ENCODE measurements at places on chromosomes 6 and 20. TPM values are rescaled to one million over a fixed set of nuclear protein-coding genes. Genes with fewer than 3 reads are reported as not detected.
A peak's percentile ranks its signal among the peaks of the same experiment; 100 is the strongest.

DNA sequence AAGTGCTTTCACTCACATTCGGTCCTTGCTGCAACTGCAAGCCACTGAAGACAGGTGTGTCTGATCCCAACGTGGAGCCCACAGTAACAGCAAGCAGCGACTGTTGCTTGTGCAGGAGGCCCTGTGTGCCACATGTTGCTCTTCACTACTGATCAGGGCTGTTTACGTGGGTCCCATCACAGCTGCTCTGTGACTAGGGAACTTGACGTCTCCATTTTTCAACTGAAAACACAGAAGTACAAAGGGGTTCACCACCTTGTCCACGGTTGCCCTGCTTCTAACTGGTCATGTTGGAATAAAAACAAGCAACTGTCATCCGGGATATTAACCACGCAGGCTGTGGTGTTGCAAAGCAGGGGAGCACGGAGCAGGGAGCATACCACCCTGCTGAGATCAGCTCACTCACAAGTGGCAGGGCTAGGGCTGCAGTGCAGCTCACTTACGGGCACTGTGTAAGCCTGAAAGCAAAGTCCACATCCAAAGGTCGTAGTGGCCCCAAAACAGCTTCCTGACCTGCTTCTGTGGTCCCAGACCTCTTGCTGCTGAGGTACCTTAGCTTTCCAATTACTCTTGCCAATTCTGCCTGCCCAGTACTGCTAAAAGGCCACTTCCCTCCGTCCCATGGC lies 105.8 kb upstream of the DUSP22 start:
- H3K27ac ChIP-seq, result no peak overlapping the region
- DNase-seq, result peak; percentile 46
- H3K27me3 ChIP-seq, result no peaks in the 10 kb centered on the region
- H3K4me3 ChIP-seq, result no peak overlapping the region
- H3K4me1 ChIP-seq, result no peaks in the 10 kb centered on the region
- H3K36me3 ChIP-seq, result no peaks in the 10 kb centered on the region

- H3K4me3 ChIP-seq, result no peak overlapping the region
- H3K36me3 ChIP-seq, result peaks cover 31% of the 10 kb centered on the region
- peaks cover 56% of the 10 kb centered on the region for H3K4me1 ChIP-seq
- no peak overlapping the region for H3K27ac ChIP-seq
- no peaks in the 10 kb centered on the region for H3K27me3 ChIP-seq
Measured at GRCh38 chr20:62815066-62815991, 1.5 kb upstream of the COL9A3 start.

DNA sequence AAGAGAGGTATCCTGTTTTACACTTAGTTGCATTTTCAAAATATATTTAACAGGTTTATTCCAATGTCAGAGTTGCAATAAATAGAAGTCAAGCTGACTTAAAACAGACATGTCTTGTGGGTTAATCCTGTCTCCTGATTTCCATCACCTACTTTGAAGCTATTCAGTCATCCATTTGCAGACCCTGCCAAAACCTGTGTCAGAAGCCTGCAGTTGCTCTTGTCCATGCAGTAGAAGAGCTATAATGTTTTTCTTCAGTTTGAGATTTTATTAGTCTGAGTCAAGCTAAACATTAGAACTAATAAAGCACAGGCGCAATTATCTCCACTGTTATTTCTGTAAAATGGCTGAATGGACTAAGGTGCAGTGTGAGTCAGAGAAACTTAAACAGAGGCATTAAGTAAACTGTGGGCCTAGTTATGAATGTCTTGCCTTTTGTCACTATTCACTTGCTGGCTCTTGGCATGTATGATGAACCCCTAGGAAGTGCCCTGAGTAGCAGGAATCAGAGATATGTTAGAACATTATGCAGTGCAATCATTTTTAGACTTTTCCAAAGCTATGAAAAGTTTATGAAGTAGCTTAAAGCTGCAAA lies 11.0 kb upstream of the HDGFL1 start:
- no peaks in the 10 kb centered on the region for H3K36me3 ChIP-seq
- no peak for DNase-seq
- no peaks in the 10 kb centered on the region for H3K27me3 ChIP-seq
- H3K27ac ChIP-seq, result no peak overlapping the region

OR2J3 gene
- total RNA-seq, result not detected

TRIM10 gene
- not detected for total RNA-seq

- H3K4me3 ChIP-seq, result no peak overlapping the region
- no peaks in the 10 kb centered on the region for H3K27me3 ChIP-seq
- H3K27ac ChIP-seq, result no peak overlapping the region
- no peaks in the 10 kb centered on the region for H3K4me1 ChIP-seq
Measured at GRCh38 chr20:24950836-24951525, 1.9 kb downstream of the CST7 start.

- H3K36me3 ChIP-seq, result no peaks in the 10 kb centered on the region
- no peak overlapping the region for H3K4me3 ChIP-seq
- no peak overlapping the region for H3K27ac ChIP-seq
- H3K27me3 ChIP-seq, result no peaks in the 10 kb centered on the region
- no peaks in the 10 kb centered on the region for H3K4me1 ChIP-seq
- DNase-seq, result no peak
Measured at GRCh38 chr6:107275330-107275865, 160.1 kb upstream of the BEND3 start.

NRN1 gene
- 7.5 TPM for total RNA-seq

- no peak overlapping the region for H3K27ac ChIP-seq
- no peak for DNase-seq
- H3K4me3 ChIP-seq, result no peak overlapping the region
Measured at GRCh38 chr6:39947611-39948068, 13.4 kb upstream of the MOCS1 start.

DNA sequence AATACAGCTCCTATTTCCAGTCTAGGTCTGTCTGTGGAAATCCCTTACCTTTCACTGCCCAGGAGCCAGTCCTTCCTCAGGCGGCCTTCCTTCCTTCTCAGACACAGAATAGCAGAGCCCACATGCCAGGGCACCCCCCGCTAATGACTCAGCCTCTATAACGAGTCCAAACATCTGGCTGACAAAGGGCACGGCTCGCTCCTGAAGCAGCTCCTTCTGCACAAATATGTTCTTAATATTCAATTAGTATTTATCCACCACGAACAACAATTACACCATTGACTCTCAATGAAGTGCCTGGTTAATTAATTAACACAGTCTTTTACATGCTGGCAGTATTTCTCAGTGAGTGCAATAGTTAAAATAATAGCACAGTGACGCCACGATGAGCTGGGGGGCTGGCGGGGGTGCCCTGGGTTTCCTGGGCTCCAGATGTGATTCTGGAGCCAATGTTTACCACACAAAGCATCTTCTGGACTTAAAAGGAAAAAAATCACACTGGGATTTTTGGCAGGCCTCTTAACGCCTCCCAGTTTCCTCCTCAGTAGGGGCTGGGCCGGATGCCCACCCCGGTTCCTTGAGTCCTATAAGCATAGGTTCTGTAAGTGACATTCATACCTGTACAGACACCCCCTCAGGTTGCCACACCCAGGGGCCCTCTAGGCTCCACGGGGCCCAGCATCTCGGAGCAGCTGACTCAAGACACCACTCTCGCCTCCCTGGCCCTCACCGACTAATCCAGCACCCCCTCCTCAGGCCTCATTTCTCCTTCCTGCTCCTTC lies 158.6 kb upstream of the MLN start:
- H3K36me3 ChIP-seq, result no peaks in the 10 kb centered on the region
- DNase-seq, result no peak
- no peak overlapping the region for H3K4me3 ChIP-seq
- H3K4me1 ChIP-seq, result no peaks in the 10 kb centered on the region
- H3K27ac ChIP-seq, result no peak overlapping the region

RWDD2A gene
- 4.0 TPM for total RNA-seq

WFDC5 gene
- not detected for total RNA-seq

GRCh38 chr6:109455437-109456110 lies at the start of gene MICAL1:
Gene MICAL1, minus strand, starts transcription at chr6:109455772. Its CDS starts 1,576 bp downstream, at chr6:109454196.
- no peak for DNase-seq
- peak within 1 kb of the TSS; percentile 77 for H3K27ac ChIP-seq
- peaks cover 32% of the 10 kb centered on the region for H3K4me1 ChIP-seq
- H3K36me3 ChIP-seq, result no peaks in the 10 kb centered on the region
- no peaks in the 10 kb centered on the region for H3K27me3 ChIP-seq
- H3K4me3 ChIP-seq, result peak within 1 kb of the TSS; percentile 82

NEDD9 gene
- total RNA-seq, result 47.3 TPM

- no peak overlapping the region for H3K27ac ChIP-seq
- H3K36me3 ChIP-seq, result no peaks in the 10 kb centered on the region
- no peaks in the 10 kb centered on the region for H3K4me1 ChIP-seq
Measured at GRCh38 chr6:127180426-127180825, 62.0 kb downstream of the RSPO3 start.

RIPOR2 gene
- total RNA-seq, result 7.3 TPM

DNA sequence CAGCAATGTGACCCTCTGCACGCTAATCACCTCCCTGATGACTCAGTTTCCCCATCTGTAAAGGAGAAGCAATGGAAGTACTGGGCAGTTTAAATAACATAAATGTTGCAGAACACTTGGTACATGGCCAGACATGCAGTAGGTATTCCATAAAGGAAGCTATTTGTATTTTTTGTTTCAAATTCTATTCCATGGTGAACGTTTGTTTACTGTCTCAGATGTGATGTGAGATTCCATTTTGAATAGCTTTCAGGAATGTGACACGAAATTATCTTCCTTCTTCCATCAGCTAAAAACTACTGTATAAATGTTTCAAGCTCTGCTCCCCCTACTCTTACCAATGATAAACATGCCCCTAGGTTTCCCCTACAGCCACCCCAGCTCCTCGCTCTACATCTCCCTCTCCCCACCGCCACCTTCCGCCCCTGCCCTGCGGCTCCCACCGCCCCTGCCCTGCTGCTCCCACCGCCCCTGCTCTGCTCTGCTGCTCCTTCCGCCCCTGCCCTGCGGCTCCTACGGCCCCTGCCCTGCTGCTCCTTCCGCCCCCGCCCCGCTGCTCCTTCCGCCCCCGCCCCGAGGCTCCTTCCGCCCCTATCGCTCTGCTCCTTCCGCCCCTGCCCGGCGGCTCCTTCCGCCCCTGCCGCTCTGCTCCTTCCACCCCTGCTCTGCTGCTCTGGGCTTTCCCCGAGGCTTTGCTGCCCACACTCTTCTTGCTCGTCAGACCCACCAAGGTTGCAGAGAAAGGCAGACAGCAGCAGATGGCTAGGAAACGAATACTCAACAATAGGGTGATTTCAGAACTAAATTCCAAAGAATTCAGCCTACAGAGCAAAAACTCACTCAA lies 78.9 kb downstream of the THBS2 start:
- DNase-seq, result no peak
- H3K36me3 ChIP-seq, result no peaks in the 10 kb centered on the region
- no peak overlapping the region for H3K4me3 ChIP-seq
- H3K4me1 ChIP-seq, result no peaks in the 10 kb centered on the region
- H3K27me3 ChIP-seq, result no peaks in the 10 kb centered on the region

DNA sequence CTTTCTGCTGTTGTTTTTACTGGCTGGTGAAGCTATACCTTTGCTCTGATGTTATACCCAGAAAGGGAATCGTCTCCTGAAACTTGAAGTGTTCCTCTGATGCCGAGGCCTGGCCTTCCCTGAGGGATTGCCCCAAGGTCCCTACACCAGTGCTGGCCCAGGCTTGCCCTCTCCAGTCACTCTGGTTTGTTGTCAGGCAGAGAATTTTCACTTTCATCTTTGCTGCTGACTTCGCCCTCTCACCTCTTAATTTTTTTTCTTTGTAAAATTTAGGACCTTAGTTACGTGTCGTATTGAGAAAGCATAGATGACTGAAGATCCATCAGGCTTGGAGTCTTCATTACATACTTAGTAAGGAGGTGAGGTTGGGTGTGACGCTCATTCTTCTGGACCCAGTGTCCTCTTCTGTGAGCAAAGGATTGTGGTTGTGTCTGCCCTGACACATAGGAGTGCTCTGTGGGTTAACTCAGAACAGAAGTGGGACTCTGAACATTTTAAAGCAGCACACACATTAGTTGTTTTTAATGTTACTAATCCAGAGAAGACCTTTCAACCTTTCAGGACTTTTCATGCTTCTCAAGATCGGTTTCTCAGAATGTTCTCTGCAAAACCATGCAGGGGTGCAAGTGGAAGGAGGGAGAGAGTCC lies 45.4 kb downstream of the TULP4 start:
- no peaks in the 10 kb centered on the region for H3K27me3 ChIP-seq
- H3K4me1 ChIP-seq, result peaks cover 8% of the 10 kb centered on the region
- DNase-seq, result no peak
- H3K4me3 ChIP-seq, result no peak overlapping the region
- no peak overlapping the region for H3K27ac ChIP-seq
- no peaks in the 10 kb centered on the region for H3K36me3 ChIP-seq

- peak overlapping the region; percentile 50 for H3K4me3 ChIP-seq
- peaks cover 19% of the 10 kb centered on the region for H3K27me3 ChIP-seq
- no peaks in the 10 kb centered on the region for H3K4me1 ChIP-seq
- no peaks in the 10 kb centered on the region for H3K36me3 ChIP-seq
- DNase-seq, result no peak
- no peak overlapping the region for H3K27ac ChIP-seq
Measured at GRCh38 chr6:27251606-27252251, 4.2 kb downstream of the PRSS16 start.

GRCh38 chr6:30700340-30700739 lies 9.6 kb upstream of the NRM start:
- peaks cover 12% of the 10 kb centered on the region for H3K36me3 ChIP-seq
- H3K4me3 ChIP-seq, result no peak overlapping the region
- H3K4me1 ChIP-seq, result no peaks in the 10 kb centered on the region
- no peak for DNase-seq
- peak overlapping the region; percentile 73 for H3K27ac ChIP-seq

TBX18 gene
- 13.1 TPM for total RNA-seq

DNA sequence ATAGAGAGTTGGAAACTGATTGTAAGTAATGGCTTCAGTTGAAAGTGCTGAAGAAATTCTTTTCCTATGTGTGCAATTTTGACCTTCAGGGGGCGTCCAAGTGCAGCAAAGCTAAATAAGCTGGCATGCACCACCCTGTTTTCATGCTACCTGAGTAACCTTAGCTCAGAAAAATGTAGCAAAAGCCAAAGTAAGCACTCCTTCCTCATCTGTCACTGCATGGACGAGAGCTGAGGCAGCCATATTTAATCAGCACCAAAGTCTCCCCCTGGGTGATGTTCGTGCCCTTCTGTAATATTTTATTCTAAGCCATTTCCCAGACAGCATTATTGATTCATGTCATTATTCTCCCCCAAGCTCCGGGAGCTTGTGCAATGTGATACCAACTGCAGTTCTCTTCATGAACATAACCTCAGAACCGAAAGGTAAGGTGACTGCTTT lies 123.1 kb downstream of the RPS12 start:
- DNase-seq, result no peak
- H3K36me3 ChIP-seq, result no peaks in the 10 kb centered on the region
- no peak overlapping the region for H3K4me3 ChIP-seq
- H3K27me3 ChIP-seq, result no peaks in the 10 kb centered on the region
- H3K4me1 ChIP-seq, result no peaks in the 10 kb centered on the region

NKX2-2 gene
- not detected for total RNA-seq
